Umbilical cord (tissue), 2 donors: ENCODE measurements at places on chromosomes 5 and 9.

GRCh38 chr5:72140711-72141110, 33.4 kb downstream of the MAP1B start:
- DNase-seq: no peak

GRCh38 chr5:132438917-132439316, 51.7 kb downstream of the IRF1 start:
- DNase-seq: no peak

DNA sequence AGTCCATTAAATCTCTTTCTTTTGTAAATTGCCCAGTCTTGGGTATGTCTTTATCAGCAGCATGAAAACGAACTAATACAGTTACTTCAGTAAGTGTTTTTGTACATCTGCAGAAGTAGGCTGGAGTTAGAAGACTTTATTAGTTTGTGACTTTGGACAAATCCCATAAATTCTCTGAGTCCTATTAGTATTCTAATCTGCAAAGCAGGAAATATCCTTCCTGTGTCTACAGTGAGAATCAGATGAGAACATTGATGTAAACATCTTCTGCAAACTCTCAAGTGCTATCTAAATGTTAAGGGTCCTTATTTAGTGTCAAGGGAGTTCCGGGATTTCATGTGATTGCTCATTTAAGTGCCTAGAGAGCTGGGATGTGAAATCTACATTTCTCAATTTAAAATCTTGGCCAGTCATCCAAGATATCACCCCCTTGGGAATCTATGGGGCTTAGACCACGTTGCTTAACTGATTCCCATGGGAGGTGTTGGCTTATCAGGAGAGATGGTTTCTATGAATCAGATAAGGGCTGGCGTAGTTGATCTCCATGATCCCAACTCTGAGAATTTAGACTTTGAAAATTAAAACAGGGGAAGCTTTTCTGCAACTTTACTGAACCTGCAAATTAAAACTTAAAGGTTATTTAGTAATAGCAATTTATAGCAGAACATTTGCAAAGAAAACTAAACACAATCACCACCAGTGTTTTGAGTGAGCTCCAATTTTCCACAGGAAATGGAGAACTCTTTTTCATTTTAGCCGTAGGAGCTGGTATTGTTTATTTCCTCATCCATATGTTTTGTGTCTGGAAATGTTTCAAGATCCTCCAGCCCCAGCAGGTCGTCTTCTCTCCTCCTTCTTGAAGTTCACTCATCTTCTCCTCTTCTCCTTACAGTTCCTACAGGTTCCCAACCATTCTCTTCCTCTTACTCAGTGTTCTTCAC, 241.6 kb upstream of the CD180 start:
- DNase-seq: peak; percentile 37

- no peak for DNase-seq
Observed at GRCh38 chr5:157596487-157596886, 20.9 kb upstream of the ADAM19 start.
